ENCODE measurements at places on chromosomes 1 and 21.

DNA sequence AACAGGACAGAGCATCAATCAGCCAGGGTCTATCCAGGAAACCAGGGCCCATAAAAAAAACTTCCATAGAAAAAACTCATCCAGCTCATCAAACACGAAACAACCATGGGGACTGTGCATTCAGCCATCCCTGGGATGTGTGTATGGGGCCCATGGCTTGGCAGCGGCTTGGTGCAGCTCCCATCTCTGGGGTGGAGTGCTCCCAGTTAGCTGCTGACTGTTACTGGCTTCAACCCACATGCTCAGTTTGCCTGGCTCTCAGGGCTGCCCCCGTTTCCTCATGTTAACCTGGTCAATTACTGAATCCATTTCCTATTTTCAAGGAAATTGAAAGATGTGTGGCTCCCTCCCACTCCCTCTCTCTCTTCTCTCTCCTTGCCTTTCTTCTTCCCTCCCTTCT is 37.3 kb upstream of the STUM start:
- DNase-seq, result no peak

DNA sequence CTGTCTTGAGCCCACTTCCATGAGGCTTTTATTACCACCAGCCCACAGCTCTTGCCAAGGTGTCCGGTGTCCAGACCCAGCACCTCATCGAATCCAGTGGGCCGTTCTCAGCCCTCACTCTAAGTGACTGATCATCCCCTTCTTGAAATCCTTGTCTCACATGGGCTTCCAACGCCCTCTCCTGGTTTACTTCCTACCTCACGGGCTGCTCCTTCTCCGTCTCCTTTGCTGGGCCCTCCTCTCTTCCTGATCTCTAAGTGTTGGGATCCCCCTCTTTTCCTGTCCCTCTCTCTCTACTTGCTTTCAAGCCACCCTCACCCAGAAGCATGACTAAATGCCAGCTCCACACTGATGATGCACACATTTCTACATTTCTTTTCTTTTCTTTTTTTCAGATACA is 9.0 kb upstream of the RHBG start:
- DNase-seq, result no peak

- no peak for DNase-seq
These were observed 3.2 kb upstream of the ARTN start for GRCh38 chr1:43930168-43930948.

- no peak for DNase-seq
These were observed 27.8 kb downstream of the SMIM12 start for GRCh38 chr1:34831721-34832246.

DNA sequence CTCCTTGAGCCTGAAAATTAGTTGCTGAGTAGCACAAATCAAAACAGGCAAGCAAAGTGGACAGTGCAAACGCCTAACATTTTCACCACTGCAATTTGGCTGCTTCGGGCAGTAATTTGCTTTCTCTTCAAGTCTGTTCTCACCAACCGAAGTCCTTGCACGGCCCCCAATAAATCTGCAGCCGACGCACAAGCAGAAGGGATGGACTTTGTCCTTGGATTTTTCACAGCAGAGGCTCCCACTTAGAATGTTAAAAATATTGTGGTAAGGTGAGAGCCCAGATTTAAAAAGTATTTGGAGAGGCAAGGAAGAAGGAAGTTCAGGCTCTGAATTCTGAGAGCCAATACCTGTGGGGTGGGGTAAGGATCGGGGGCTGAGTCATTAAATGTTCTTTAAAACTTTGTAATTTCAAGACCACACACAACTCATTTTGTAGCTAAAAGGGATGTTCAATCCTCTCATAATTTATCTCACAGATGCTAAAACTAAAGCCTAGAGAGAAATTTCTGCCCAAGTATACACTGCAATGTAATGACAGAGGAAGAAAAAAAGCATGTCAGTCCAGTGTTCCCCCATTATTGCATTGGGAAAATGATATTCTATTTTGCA is 6.2 kb downstream of the CD247 start:
- no peak for DNase-seq

GRCh38 chr1:29802181-29803068 is 566.1 kb downstream of the PTPRU start:
- no peak for DNase-seq

DNA sequence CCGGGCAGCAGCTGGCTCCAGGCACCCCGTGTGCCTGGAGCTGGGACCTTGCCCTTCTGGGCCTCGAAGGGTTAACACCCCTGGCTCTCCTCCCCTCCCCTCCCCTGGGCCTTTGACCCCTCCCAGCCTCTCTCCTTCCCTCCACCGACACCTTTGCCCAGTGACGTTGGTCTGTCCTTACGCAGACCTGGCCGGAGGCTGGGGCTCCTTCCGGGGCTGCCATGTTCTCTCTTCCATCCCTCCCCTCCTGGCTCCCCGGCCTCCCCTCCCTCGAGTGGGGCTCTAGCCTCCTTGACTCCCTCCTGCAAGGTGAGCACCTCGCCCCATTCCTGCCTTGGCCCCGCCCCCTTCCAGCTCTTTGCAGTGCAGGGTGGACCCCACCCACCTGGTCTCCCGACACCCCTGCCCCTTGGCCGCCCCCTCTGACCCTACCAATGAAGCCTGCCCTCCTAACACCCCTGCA is at the start of gene TMEM82:
Gene TMEM82 (plus strand): TSS at position 161 of the 463 bp plus-strand sequence. CDS start 61 bp downstream, at position 222.
- no peak for DNase-seq

DNA sequence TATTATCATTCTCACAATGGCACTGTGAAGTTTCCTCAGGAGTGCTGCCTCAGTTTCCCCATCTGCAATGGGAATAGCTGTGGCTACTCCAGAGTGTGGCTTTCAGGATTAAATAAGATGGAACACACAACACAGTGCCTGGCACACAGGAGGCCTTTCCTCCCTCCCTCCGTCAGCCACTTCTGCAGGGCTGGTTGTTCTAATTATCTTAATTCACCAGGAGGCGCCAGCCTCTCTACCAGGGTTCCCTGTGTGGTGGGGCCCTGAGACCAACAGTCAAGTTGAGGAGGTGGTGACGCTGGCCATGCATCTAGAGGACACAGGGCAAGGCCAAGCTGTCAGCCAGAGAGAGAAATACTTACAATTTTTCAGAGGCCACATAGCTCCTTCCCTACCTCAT is 6.3 kb upstream of the FOXO6 start:
- DNase-seq, result no peak

- DNase-seq, result no peak
These were observed 3.9 kb upstream of the TGFBR3 start for GRCh38 chr1:91889717-91890459.

GRCh38 chr1:89670163-89670562 is 37.2 kb downstream of the LRRC8C start:
- DNase-seq, result no peak

DNA sequence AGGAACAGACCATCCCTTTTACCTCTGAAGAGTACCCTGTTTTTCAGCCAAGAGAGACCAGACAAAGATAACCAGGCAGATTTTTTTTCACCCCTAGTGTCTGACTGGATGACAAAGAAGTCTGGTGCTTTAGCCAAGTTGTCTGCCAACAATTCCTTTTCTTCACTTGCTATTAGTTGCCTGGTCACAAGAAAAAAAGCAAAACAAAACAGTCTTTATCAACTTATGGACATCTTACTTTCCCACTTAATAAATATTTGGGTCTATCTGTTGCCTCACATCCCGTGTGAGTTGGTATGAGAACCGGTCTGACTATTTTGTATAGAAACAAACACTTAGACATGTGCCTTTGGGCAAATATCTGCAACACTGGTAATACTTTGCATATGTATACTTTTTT is 662.9 kb downstream of the PLPP3 start:
- no peak for DNase-seq

DNA sequence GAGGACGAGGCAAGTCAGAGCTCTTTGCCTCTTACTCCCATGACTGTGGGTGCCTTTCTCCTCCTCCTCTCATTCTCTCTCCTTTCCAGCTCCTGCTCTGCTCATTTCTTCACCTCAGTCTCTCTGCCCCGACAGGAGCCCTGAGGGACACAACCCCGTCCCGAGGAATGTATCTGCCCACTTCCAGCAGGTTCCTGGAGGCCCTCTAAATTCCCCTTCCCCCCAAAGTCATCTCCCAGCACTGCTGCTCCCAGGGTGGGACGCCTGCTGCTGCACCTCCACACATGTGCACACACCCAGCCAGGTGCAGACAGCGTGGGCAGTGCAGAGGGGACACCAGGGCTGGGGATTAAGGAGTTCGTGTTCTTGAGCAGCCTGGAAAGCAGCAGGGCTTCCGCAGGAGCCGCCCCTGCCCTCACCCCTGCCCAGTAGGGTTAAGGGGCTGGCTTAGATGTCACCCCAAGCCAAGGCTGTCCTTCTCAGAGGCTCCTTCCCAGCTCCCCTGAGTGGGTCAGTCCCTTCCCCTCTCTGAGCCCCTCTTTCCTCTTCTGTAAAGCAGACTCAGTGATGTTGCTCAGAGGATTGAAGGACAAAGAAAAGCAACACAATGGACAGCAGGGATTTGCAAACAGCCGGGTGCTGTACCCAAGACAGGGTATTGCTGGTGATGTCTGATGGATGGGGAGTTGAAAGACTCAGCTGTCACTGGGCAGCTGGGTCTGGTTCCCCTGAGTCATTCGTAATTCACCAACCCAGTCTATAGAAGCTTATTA is 346.0 kb downstream of the MATN1 start:
- no peak for DNase-seq

- DNase-seq, result no peak
These were observed 413.7 kb downstream of the DISC1 start for GRCh38 chr1:232040260-232040659.

GRCh38 chr1:61253912-61254633 is 171.7 kb downstream of the NFIA start:
- DNase-seq, result no peak

- DNase-seq, result no peak
These were observed 138.5 kb upstream of the SGIP1 start for GRCh38 chr1:66395202-66396061.

DNA sequence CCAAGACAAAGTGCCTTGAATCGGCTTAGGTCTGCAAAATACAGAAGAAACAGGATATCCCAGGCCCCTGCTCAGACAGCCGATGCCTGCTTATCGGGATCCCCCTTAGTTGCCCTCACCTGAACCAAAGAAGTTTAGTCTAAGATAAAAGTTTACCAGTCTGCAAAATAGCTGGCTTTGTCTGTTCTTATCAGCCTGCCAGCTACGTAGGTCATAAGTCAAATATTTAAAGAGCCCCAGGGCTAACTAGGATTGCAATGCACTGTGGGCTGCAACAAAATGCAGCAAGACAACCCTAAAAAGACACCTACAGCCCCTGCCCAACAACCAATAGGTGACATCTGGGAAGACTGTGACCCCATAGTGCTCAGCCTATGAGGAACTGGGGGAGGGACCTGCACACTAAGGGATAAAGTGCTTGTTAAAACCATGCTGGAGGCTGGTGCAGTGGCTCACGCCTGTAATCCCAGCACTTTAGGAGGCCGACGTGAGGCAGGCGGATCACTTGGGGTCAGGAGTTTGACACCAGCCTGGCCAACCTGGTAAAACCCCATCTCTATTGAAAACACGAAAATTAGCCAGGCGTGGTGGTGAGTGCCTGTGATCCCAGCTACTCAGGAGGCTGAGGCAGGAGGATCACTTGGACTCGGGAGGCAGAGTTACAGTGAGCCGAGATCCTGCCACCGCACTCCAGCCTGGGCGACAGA is 27.4 kb downstream of the LRRC3 start:
- DNase-seq, result no peak

GRCh38 chr1:231062500-231063270 is 22.6 kb upstream of the FAM89A start:
- DNase-seq, result no peak

- DNase-seq, result no peak
These were observed 21.9 kb upstream of the FAM3B start for GRCh38 chr21:41294548-41295231.

- no peak for DNase-seq
These were observed 10.4 kb downstream of the CBR3 start for GRCh38 chr21:36145259-36145658.

- DNase-seq, result no peak
These were observed 2.8 kb downstream of the IFI16 start for GRCh38 chr1:159012495-159012894.

DNA sequence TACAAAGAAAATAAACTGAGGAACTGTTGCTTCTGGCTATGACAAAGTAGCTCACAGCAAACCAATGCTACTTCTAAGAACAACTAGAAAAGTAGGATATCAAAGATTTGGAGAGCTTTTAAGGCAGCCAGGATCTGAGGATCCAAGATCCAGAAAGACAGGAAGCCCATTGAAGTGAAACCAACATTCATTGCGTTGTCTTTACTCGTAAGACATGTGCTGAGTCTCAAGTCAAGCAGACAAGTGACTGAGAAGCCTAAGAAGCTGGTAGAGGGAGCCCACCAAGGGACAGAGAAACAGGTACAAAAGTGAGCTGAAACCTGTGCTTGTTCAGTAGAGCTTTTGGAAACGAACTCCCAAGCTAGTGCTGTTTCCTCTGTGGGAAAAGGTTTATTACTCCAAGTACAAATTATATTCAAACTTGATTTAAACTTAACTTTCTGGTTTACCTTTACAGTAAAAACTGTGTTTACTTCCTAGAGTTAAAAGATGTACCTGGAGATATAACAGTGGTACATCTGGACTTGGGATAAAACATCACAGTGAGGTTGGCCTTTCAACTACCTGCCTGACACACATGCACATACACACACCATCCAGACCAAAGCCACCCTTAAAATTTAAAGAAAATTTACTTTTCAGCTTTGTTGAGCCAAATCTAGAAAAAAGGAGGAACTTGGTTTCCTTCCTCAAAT is 41.2 kb downstream of the NME7 start:
- DNase-seq, result no peak

DNA sequence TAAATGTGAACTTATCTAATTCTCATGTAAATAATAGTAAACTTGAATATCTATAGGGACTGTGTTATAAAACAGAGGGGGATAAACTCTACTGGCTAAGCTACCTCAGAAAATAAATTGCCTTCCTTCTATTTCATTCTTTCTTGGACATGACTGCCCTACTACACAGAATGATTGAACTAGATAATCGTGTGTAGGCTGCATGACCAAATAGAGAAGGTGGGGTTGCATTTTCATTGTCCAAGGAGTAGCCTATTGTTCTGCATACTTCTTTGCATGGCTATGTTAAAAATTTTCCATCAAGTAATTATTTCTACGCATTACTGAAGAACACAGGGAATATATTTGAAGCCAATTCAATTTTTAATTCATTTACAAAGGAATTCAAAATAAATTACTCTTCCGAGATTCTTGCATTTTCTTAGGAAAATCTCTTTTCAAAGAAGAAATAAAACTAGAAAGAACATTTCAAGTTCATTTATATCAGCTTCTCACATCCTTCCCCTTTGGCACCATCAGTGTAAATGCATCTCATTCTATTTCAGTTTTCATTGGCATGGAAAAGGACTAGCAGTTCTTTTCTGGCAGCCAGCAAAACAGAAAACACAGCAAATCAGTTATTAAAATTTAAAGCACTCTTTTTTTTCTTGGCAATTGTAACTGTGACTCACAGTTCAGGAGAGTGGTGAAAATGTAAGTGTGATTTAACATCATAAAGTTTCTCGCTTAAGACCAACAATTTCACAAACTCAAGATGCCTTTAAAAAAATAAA is 714.7 kb downstream of the NCAM2 start:
- no peak for DNase-seq

GRCh38 chr1:161688946-161689345 is 18.1 kb upstream of the FCRLA start:
- DNase-seq, result no peak

DNA sequence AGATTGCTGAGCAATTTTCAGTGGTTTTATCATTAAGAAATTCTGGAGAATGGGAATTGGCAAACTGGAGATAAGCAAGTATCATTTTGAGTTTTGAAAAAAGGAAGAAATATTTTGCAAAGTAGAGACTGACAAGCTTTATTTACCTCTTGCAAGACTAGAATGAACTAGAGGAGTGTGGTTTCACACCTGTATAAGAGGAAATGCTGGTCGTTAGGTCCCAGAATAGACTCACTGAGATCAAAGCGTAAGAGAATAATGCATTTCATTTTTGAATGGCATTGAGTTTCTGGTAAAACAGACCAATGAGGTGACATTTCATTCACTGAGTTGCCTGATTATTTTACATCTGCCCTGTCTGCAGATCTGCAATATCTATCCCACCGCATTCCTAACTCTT is 308.1 kb downstream of the ADGRL2 start:
- no peak for DNase-seq
